Activated CD4-positive, alpha-beta T cell treated with anti-CD3 and anti-CD28 coated beads, Interleukin-2, amount 50 U/mL, for 24 hours (primary cell): ENCODE measurements at places on chromosomes 6 and 20.
A peak's percentile ranks its signal among the peaks of the same experiment; 100 is the strongest.

GRCh38 chr6:87899499-87900147 lies 148.0 kb upstream of the SPACA1 start:
- DNase-seq: no peak

DNA sequence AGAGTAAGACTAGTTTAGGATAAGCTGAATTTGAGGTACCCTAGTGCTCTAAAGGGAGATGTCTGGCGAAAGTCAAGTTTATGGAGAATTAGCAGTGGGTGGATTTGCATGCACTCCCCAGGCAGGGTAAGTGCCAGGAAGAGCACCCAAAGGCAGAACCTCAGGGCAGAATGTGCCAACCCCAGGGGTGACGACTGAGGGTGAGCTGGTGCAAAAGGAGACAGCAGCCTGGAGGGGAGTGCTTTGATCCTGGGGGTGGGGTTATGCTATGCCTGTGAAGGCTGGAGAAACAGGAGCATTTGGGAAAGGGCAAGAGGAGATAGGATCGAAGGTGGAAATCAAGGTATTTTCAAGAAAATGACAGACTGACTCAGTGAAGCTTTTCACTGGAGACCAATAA lies 208.5 kb upstream of the PDE10A start:
- no peak for DNase-seq

DNA sequence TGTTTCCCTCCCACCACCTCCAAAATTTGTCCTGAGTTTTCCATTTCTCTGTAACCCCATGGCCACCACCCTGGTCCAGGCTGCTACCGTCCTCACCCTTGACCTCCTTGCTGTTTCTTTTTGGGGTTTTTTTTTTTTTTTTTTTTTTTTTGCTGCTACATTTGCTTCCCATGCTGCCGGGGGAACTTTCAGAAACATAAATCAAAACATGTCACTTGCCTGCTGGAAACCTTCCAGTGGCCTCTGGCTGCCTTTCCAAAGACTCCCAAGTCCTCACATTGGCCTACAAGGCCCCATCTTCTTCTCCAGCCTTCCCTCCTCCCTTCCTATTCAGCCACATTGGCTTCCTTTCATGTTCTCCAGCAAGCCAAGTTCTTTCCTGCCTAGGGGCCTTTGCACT lies 50.4 kb upstream of the PTGIS start:
- no peak for DNase-seq

DNA sequence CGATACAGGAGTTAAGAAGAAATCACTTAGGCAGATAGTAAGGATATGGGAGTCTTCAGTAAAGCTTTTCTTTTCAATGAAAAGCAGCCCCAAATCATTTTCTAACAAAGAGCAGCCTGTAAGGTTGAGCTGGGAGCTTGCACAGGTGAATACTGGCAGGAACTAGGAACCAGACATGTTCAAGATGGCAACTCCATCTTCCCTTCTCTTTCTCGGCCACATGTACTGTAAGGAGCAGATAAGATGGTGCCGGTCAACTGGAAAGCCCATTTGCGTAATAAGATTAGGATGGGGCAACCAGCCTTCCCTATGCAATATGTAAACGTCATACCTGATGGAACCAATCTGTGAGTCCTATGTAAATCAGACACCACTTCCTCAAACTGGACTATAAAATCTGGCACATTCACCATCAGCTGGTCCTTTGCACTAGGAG lies 46.2 kb upstream of the RNGTT start:
- DNase-seq: no peak

DNA sequence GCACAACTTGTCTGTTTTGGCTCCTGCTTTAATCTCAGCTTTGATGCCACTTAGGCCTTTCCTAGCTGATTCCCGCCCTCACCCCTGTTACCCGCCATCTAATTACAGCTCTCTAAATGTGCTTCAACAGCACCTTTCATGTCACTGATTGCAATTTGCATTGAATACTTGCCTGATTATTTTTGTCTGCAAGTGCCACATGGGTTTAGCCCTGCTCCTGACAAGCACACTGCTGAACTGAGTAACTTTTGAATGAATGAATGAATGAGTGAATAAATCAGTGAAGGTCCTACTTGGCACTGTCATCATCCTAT lies 591 bp upstream of the DCBLD1 start:
- no peak for DNase-seq

GRCh38 chr6:137816688-137817618 lies 50.1 kb upstream of the TNFAIP3 start:
- DNase-seq: no peak

GRCh38 chr20:41202426-41202825 lies 65.1 kb downstream of the PLCG1 start:
- no peak for DNase-seq

DNA sequence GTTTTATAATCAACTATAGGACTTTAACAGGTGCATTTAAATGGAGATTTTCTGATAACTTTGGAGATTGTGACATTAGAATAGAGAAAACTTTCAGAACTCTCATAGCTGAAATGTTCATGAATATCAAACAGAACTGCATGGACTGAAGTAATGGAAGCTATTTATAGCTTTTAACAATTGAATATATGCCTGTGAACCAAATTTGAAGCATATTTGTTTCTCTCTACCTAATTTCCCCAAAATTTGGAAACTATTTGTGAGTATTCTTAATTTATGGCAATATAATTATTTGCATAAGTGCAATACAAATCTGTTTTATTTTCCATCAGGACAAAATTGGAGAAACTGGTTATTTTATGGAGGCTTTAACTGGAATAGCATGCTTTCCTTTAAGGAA lies 96.6 kb downstream of the PLG start:
- no peak for DNase-seq

- no peak for DNase-seq
Measured at GRCh38 chr20:62088258-62089127, 22.8 kb upstream of the TAF4 start.

DNA sequence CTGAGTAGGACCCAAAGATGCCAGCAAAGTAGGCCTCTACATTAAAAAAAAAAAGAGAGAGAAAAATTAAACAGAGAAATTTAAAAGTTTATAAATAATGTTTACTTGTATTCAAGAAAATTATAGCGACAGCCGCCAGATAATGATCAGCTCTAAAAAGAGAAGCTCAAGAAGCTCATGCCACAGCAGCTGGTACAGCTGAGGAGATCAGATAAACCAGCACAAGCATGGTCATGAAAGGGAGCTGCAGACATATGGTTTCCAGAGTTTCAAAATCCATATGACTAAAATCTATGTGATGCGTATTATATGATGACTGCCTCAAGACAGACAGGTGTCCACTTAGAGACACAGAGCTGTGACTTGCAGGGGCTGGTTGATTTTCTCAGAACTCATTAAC lies 13.6 kb upstream of the HLA-C start:
- no peak for DNase-seq

- no peak for DNase-seq
Measured at GRCh38 chr6:110492584-110492983, 16.2 kb upstream of the SLC22A16 start.

GRCh38 chr6:44676826-44677433 lies 289.4 kb downstream of the CDC5L start:
- no peak for DNase-seq

- DNase-seq: no peak
Measured at GRCh38 chr6:73577676-73578075, 56.8 kb upstream of the EEF1A1 start.

GRCh38 chr6:92150553-92150952 lies 1268.8 kb downstream of the EPHA7 start:
- no peak for DNase-seq

DNA sequence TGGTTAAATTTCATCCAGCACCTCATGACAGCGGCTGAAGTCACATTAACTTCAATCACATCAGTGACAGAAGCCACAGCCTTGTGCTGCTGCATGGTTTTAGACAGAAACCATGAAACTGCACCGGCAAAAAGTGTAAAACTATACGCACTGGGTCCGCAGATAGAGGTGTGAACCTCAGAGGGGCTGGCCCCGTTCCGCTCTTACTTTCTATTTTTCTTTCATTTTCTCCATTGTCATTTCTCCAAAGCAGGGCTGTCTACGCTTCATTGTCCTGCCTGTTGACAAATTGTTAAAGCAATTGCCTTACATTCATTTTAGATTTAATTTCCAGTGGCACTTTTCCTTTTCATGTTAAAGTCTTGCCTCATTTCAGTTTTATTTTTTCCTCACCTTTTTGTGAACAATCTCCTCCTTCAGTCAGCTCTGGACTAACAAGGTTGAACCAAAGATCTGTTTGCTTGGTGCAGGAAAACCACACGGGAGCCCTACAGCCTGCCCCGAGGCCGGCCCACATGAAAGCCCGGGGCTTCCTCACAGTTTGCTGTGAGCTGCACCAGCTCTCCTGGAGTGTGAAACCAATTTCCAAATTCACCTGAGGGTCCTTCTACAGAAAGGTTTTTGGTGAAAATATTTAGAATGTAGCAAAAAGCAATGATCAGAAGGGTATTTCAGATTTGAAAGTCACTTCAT lies 63.7 kb downstream of the PRR18 start:
- peak; percentile 54 for DNase-seq

DNA sequence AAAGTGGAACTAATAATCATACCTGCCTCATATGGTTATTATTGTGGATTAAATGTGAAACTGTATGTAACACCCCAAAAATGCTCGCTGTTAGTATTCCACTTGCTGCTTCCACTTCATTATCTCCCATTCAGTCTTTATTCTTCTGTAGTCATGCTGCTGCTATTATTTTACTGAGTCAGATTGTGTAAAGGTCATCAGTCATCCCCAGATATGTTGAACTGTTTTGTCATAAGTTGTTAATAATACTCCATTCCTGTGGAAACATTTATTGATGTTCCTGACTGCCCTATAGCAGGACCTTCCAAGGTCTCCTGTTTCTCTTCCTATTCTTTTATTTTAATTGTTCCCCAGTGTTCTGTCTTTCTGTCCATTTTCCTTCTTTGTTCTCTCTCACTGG lies 1148.3 kb downstream of the EPHA7 start:
- no peak for DNase-seq

DNA sequence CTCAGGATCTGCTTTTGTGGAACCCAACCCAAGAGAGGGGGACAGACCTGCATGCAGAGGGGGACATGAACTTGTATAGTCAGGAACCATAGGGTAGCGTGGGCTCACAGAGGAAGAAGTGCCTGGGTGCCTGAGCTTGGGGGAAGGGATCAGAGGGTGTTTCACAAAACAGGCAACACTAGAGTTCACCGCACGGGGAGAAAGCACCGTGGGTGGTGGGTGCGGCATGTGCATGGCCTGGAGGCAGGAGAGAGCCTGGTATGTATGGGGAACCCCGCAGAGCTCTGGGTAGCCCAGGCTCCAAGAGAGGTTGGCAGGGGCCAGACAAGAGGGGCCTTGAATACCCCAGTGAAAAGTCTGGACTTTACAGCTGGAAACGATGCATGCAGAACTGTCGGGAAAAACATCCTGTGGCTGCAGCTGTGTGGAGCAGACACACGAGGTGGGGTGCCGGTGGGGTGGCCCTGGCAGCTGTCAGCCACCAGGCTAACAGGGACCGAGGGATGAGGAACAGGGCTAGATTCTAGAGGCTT lies 6.7 kb upstream of the EMILIN3 start:
- DNase-seq: no peak

- no peak for DNase-seq
Measured at GRCh38 chr6:170030284-170030815, 260.5 kb downstream of the DLL1 start.

DNA sequence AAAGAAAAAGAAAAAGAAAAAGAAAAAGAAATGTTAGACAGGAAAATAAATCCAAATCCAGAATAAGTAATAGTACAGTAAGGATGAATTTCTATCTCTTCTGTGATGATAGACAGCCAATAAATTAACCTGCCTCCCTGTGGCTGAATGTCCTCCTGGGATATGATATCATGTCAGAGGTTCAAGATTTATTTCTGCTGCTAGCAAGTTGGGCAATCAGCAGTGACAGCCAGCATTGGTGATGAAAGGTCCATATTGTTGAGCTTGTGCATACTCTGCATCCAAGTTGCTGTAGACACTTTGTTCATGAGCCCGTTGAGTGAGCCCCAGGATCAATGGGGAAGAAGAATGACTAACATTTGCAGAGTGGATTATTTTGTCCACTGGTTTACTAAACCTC lies 44.9 kb upstream of the CEP85L start:
- DNase-seq: no peak

GRCh38 chr6:149080511-149080910 lies 237.0 kb upstream of the TAB2 start:
- no peak for DNase-seq

GRCh38 chr6:163341224-163342061 lies 73.1 kb upstream of the QKI start:
- no peak for DNase-seq

- no peak for DNase-seq
Measured at GRCh38 chr20:31919410-31920155, 32.3 kb downstream of the PDRG1 start.

DNA sequence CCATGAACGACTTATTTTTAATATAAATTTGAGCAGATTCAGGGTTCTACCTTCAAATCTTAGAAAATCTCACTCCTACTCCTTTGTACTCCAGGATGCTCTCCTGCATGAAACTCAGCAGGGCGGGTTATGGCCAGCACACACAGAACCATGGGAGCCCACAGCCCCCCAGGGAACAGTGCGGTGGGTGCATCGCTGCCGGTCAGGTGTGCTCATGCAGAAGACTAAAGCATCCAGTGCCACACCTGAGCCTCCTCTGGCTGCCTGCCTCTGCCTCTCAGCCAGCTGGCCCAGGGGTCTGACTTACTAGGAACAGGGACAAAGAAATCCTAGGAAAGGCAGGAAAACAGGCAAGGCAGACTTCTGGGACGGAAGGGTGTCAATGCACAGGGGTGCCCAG lies 31.8 kb downstream of the EZR start:
- no peak for DNase-seq

DNA sequence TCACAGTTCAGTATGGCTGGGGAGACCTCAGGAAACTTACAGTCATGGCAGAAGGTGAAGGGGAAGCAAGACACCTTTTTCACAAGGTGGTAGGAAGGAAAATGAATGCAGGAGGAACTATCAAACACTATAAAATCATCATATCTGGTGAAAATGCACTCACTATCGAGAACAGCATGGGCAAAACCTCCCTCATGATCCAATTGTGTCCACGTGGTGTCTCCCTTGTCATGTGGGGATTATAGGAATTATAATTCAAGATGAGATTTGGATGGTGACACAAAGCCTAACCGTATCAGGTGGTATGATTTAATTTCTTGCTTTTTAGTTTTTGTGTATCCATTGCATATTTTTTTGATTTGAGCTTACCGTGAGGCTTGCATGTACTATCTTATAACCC lies 133.2 kb upstream of the SYNCRIP start:
- DNase-seq: no peak

DNA sequence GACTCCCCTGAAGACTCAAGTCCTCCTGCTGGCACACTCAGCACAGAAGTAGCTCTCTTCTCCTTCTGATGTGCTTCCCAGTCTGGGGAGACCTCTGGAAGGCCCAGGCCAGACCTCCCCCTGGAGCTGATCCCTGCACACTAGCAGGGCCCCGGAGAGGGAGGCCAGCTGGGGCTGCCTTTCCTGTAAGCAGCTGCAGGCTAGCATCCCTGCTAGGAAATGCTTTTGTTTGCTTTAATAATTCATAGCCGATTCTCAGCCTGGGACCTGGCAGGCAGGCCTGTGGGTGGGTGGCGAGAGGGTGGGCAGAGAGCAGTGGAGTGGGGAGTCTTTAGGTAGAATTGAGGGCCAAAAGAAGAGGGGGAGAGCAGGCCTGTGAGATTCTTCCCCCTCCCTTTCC lies 5.2 kb downstream of the EBF4 start:
- no peak for DNase-seq

- DNase-seq: no peak
Measured at GRCh38 chr20:36279362-36279761, 26.8 kb upstream of the DLGAP4 start.
